ENCODE measurements at places on chromosomes 2 and 18. TPM values are rescaled to one million over a fixed set of nuclear protein-coding genes. Genes with fewer than 3 reads are reported as not detected.

EN1 gene
- total RNA-seq: 2.2 TPM

SERPINB4 gene
- total RNA-seq: not detected

SETBP1 gene
- 2.7 TPM for total RNA-seq

TSPYL6 gene
- not detected for total RNA-seq

SPDYA gene
- 0.49 TPM for total RNA-seq

ITGA6 gene
- 179 TPM for total RNA-seq

OSBPL6 gene
- total RNA-seq: 5.7 TPM

SLC14A1 gene
- 22.7 TPM for total RNA-seq

AFF3 gene
- 2.0 TPM for total RNA-seq

MPV17 gene
- total RNA-seq: 89.7 TPM

SPR gene
- total RNA-seq: 36.2 TPM

CDH2 gene
- 37.7 TPM for total RNA-seq

LYG2 gene
- total RNA-seq: 0.72 TPM

MAPRE3 gene
- total RNA-seq: 8.4 TPM

GBX2 gene
- total RNA-seq: 1.4 TPM

FBXO36 gene
- total RNA-seq: 1.6 TPM

ASB18 gene
- total RNA-seq: not detected

DNPEP gene
- 47.8 TPM for total RNA-seq

KCNIP3 gene
- 2.7 TPM for total RNA-seq

UCN gene
- total RNA-seq: 6.6 TPM

HMSD gene
- total RNA-seq: not detected

IL1F10 gene
- not detected for total RNA-seq

MEP1B gene
- not detected for total RNA-seq

MYO3B gene
- total RNA-seq: not detected

Data from A375 (cell line).